ENCODE measurements at places on chromosomes 2 and 18. TPM values are rescaled to one million over a fixed set of nuclear protein-coding genes. Genes with fewer than 3 reads are reported as not detected.

Gene TIMM21
- total RNA-seq = 27.2 TPM

DNA sequence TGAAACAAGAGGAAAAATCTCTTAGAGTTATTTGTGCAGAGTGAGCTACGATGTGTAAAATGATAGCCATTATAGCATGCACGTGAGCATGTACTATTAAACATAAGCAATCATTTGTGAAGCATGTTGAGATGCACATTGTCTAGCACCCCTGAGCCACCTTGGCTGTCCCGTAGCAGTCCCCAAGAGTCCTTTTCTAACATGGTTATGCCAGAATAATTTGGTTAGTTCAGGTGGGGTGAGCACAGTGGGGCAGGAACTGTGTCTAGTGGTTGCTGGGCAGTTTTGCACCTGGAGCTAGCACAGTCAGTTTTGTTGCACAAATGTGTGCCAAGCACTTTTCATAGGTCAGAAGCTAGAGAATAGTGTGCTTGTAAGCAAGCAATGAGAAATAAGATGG lies 809.8 kb downstream of the RNF144A start:
- DNase-seq = no peak

DNA sequence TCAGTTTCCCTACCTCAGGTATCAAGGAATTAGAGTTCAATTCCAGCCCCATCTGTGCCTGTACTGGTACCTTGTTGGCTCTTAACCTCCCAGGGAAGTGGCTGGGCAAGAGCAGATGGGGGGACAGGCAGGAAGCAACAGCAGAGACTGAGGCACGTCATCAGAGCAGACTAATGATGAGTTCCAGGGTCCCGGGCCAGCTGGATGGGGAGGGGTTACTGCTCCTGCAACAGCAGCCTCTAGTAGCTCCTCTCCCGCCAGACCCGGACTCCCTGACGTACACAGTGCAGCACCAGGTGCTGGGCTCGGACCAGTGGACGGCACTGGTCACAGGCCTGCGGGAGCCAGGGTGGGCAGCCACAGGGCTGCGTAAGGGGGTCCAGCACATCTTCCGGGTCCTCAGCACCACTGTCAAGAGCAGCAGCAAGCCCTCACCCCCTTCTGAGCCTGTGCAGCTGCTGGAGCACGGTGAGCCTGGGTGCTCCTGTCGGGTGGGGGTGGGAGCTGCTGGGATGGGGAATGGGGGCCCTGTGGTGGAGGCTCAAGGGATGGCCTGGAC lies 26.0 kb upstream of the GMPPA start:
- DNase-seq = no peak

DNA sequence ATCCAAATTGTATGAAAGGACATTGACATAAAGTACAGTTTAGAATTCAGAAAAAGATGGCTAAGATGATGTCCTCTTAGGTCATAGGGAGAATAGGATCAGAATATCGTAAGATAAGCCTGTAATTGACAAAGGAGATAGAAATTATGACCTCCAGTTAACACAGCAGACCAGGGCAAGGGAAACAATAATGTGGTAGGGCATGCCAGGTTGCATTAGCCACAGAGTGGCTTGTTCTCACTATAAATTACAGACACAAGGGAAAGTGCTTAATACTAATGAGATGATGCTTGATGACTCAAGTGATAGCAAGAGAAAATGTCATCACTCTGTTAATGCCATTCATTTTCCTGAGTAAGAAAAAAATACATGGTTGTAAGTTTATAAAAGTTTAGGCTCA lies 48.9 kb upstream of the LRP1B start:
- DNase-seq = no peak

DNA sequence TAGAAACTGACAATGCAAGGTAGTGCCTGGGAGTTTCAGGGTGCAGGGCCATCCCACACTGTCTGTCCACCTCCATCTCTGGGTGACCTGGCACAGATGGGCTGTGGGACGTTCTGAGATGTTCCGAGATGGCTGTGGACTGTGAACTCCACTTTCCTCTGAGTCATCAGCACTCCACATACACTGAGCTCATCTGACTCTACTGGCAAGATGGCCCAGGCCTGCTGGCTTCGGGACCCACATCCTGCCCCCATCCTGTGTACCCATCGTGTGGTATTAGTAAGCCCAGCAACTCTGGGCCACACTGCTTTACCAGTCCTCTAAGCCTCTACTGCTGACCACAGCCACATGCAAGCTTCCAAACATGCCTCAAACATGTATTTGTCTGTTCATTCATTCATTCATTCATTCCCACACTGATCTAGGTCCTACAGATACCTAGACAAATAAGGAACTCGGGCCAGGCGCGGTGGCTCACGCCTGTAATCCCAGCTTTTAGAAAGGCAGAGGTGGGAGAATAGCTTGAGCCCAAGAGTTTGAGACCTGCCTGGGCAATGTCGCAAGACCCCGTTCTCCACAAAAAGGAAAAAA lies 124.8 kb upstream of the CXCR4 start:
- DNase-seq = no peak

Gene COL4A3
- total RNA-seq = 1.1 TPM
